ENCODE measurements at places on chromosomes 16 and 17.

DNA sequence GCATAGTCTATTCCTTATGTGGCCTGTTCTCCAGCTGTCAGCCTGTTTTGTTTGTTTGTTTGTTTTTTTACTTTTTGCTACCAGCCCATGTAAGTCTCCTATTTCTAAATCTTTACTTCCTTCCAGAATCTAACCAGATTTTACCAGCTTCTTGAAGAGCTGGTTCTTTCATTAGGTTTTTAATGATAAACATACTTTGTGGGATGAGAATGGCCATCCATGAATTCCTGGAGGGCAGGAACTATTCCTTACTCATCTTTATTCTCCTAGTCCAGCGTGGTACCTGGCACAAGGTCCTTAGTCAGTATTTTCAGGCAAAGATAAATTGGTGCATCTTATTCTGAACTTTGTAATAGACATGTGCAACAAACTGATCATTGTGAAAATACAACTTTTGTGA lies 17.3 kb downstream of the RSPRY1 start:
- DNase-seq: no peak

- no peak for DNase-seq
Observed at GRCh38 chr16:15770107-15770506, 86.7 kb downstream of the MYH11 start.

- DNase-seq: no peak
Observed at GRCh38 chr17:6752068-6752909, 3.6 kb upstream of the XAF1 start.

GRCh38 chr16:28873543-28874201 lies 4.6 kb upstream of the ATP2A1 start:
- peak; percentile 56 for DNase-seq

GRCh38 chr16:9077091-9077809 lies 14.2 kb upstream of the HAPSTR1 start:
- no peak for DNase-seq

DNA sequence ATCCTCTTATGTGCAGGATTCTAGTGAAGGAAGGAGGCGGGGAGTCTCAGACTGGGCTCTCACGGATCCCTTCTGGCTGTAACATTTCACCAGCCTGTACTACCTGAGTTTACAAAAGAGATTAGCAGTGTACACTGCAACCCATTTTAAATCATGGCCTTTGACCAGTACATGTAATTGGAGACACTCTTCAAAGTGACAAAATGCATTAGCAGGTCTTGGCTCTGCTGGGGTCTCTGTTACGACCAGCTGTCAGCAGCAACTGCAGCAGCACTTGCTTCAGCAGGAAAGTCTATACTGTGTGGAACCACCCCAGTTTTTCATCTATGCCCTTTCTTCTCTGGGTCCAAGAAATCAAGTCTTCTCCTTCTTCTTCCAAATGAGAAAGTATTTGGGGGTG lies 322.8 kb upstream of the ASIC2 start:
- DNase-seq: no peak

DNA sequence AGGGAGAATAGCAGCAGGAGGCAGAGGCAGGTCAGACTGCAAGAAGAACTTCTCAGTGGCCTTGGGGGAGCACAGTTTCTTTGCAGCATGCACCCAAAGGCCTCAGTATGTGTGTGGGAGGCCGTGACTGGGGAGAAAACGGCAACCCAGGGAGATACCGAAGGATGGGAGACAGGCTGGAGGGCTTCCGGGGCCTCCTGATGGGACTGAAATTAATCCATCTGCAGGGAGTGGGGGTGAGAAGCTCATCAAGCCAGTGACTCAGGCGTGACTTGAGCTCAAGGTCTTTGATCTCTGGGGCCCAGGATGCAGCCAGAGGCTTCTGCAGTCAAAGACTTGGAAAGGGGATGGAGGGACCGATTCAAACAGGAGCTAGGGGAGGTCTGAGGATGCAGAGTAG lies 5.1 kb upstream of the C17orf113 start:
- DNase-seq: no peak

- no peak for DNase-seq
Observed at GRCh38 chr16:57355898-57356414, 2.6 kb upstream of the CCL22 start.

GRCh38 chr16:23362460-23363317 lies 60.6 kb downstream of the SCNN1B start:
- DNase-seq: no peak

Data from Caco-2 (cell line).